ENCODE measurements at places on chromosomes 2 and 18. TPM values are rescaled to one million over a fixed set of nuclear protein-coding genes. Genes with fewer than 3 reads are reported as not detected.

DNA sequence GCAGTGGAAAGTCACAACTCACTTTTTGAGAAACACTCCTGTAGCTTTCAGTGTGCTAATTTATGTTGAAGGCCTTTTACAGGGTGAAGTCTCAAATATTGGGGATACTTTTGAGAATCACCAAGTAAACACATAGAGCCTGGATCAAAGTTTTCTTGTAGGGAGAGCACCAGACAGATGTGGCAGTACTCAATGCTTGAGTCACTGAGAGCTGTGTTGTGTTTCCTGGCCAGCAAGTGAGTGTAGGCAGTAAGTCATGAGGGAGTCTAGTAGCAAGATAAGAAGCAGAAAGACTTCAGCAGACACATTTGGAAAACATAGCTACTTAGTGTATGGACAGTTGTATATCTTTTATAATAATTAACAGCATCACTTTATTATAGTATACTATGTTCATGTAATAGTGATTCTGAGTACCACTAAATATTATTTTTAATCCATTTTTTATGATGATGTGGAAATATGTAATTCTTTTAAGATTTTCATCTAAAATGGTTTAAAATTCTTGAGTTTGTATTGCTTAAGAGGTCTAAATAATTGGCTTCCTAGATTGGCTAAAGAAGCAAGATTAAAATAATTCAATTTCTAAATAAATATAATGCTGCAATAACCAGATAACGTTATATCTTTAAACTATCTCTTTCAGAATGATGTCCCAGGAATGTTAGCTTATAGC lies 12.8 kb downstream of the PSMD1 start:
- no peak for DNase-seq

DNA sequence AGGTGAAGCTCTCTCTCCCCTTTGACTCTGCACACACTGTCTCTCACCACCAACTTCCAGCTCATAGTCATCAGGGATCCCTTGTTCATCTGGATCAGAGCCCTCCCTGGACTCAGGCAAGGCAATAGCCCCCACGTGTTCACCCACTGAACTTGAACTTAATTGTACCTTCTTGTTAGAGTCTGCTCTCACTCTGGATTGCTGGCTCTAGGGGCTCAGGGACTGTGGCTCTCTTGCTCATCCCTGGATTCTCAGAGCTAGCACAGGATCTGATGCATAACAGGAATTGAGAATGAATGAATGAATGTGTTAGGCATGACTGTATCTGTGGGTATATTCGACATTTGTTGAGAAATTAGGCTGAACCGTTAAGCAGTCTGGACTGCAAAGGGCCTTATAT lies 16.7 kb upstream of the ASAP2 start:
- no peak for DNase-seq

The SLC66A2 gene
- 38.7 TPM for total RNA-seq

- DNase-seq = no peak
These were observed 25.1 kb upstream of the ALK start for GRCh38 chr2:29946505-29946904.

DNA sequence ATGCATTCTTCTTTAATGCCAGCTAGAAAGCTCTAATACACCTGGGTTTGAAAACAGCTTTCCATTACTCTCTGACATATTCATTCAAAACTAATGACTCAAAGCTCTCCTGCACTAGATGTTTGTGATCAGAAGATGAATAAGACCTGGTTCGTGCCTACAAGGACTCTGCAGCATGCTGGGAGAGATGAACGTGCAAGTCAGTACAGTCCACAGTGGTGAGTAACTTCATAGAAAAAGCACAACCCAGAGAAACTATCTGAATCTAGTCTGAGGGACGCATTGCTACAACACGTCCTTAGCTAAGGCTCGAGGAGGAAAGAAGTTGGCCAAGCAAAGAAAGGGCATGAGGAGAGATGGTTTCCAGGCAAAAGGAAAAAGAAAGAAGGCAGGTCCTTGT lies 234.3 kb downstream of the OSR1 start:
- no peak for DNase-seq
